ENCODE measurements at places on chromosomes 5 and 9. TPM values are rescaled to one million over a fixed set of nuclear protein-coding genes. Genes with fewer than 3 reads are reported as not detected.
A peak's percentile ranks its signal among the peaks of the same experiment; 100 is the strongest.

DNA sequence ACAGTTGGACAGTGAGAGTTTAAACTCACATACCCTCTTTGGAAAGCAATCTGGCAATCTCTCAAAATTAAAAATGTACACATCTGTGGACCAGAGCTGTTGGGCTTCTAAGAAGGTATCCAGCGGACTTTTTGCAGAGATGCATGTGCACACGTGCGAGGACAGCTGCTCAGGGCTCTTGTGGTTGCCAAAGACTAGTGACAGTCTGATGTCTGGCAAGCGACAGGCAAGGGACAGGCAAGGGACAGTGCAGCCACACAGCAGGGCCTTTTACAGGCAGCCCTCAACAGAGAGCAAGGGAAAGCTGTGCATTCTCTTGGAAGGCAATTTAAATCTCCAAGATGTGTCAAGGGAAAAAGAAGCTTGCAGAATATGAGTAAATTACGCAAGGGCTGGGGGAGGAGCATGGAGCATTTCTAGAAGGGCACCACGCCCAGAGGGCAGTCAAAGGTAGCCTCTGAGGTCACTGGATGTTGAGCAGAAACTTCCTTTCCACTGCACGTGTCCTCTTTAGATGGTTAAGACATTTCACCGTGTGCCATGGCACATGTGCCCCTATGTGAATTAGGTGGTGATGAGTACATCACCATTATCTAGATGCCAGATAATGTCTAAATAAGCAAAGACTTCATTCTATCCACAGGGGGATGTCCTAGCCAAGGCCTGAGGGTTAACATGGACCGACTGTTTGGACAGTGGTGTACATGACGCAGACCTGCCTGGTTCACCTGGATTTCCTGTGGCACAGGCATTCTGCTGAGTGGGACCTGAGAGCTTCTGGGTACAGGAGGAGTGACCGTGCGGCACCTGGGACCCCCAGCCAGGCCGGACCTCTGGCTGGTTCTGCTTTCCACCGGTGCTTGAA is 9.1 kb downstream of the GFPT2 start:
- peaks cover 27% of the 10 kb centered on the region for H3K36me3 ChIP-seq
- peaks cover 30% of the 10 kb centered on the region for H3K4me1 ChIP-seq
- H3K27ac ChIP-seq, result peak overlapping the region; percentile 75
- DNase-seq, result no peak

DNA sequence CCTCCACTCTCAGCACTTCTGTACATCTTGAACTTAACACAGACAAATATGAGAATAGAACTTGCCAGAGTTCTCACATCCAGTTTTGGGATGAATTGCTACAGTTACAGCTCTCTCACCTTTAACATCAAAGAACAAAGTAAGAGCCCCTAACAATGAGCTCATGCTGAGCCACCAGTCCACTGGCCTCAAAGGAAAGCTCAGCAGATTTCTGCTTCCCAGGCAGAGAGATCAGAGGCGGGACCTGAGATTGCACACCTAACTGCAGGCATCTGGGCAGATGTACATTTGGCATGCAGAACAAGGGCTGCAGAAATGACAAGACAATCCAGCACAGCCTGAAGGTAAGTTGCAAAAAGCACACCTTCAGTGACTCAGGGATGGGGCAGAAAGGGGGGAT is 300.9 kb downstream of the MRPS30 start:
- H3K27me3 ChIP-seq, result no peaks in the 10 kb centered on the region
- H3K27ac ChIP-seq, result peak overlapping the region; percentile 92
- peaks cover 9% of the 10 kb centered on the region for H3K36me3 ChIP-seq
- H3K4me1 ChIP-seq, result peaks cover 8% of the 10 kb centered on the region

- no peaks in the 10 kb centered on the region for H3K36me3 ChIP-seq
- H3K27me3 ChIP-seq, result no peaks in the 10 kb centered on the region
- no peak overlapping the region for H3K27ac ChIP-seq
- DNase-seq, result no peak
- no peaks in the 10 kb centered on the region for H3K4me1 ChIP-seq
- no peak overlapping the region for H3K4me3 ChIP-seq
Observed at GRCh38 chr5:97127727-97128126, 14.7 kb downstream of the LIX1 start.

- H3K27ac ChIP-seq, result no peak overlapping the region
- H3K4me1 ChIP-seq, result no peaks in the 10 kb centered on the region
- DNase-seq, result no peak
- H3K27me3 ChIP-seq, result no peaks in the 10 kb centered on the region
Observed at GRCh38 chr9:10479172-10479571, 133.6 kb downstream of the PTPRD start.

- H3K27me3 ChIP-seq, result peaks cover 41% of the 10 kb centered on the region
- peak; percentile 70 for DNase-seq
- no peaks in the 10 kb centered on the region for H3K36me3 ChIP-seq
- peak overlapping the region; percentile 56 for H3K4me3 ChIP-seq
Observed at GRCh38 chr9:84670138-84671041, 861 bp downstream of the NTRK2 start.

GRCh38 chr5:92861531-92862285 is 719.3 kb downstream of the NR2F1-AS1 start:
- no peak overlapping the region for H3K27ac ChIP-seq
- H3K4me3 ChIP-seq, result no peak overlapping the region
- H3K27me3 ChIP-seq, result no peaks in the 10 kb centered on the region
- no peaks in the 10 kb centered on the region for H3K36me3 ChIP-seq

GRCh38 chr9:127022913-127023660 is 99.3 kb downstream of the ANGPTL2 start:
- no peaks in the 10 kb centered on the region for H3K36me3 ChIP-seq
- H3K4me1 ChIP-seq, result no peaks in the 10 kb centered on the region
- H3K4me3 ChIP-seq, result no peak overlapping the region
- no peaks in the 10 kb centered on the region for H3K27me3 ChIP-seq
- no peak for DNase-seq
- no peak overlapping the region for H3K27ac ChIP-seq

GRCh38 chr9:131739133-131739958 is 530 bp downstream of the RAPGEF1 start:
- no peak overlapping the region for H3K27ac ChIP-seq
- no peaks in the 10 kb centered on the region for H3K27me3 ChIP-seq
- peaks cover 3% of the 10 kb centered on the region for H3K36me3 ChIP-seq
- H3K4me1 ChIP-seq, result 0 out of 2 replicates have a peak, but pooled peaks cover 1% of the 10 kb centered on the region
- H3K4me3 ChIP-seq, result peak overlapping the region; percentile 86

- no peaks in the 10 kb centered on the region for H3K36me3 ChIP-seq
- no peak overlapping the region for H3K4me3 ChIP-seq
- DNase-seq, result no peak
- no peaks in the 10 kb centered on the region for H3K27me3 ChIP-seq
- no peak overlapping the region for H3K27ac ChIP-seq
- no peaks in the 10 kb centered on the region for H3K4me1 ChIP-seq
Observed at GRCh38 chr5:67009028-67009427, 187.6 kb downstream of the CD180 start.

The CACNA1B gene
- total RNA-seq, result 7.8 TPM

The GDNF gene
- total RNA-seq, result not detected

The IRX1 gene
- 3.6 TPM for total RNA-seq

The AQP7 gene
- total RNA-seq, result not detected

The KLF9 gene
- total RNA-seq, result 0.26 TPM

The LARP1 gene
- 370 TPM for total RNA-seq

Measured in H9 (cell line).